ENCODE measurements at places on chromosomes 11 and 22.

- DNase-seq = no peak
These were observed 110.2 kb downstream of the ANO3 start for GRCh38 chr11:26442131-26442530.

GRCh38 chr22:19204640-19205039, 26.1 kb upstream of the SLC25A1 start:
- DNase-seq = no peak

GRCh38 chr11:108929241-108929640, 264.4 kb downstream of the DDX10 start:
- no peak for DNase-seq

GRCh38 chr11:133202816-133203215, 329.5 kb downstream of the OPCML start:
- no peak for DNase-seq

DNA sequence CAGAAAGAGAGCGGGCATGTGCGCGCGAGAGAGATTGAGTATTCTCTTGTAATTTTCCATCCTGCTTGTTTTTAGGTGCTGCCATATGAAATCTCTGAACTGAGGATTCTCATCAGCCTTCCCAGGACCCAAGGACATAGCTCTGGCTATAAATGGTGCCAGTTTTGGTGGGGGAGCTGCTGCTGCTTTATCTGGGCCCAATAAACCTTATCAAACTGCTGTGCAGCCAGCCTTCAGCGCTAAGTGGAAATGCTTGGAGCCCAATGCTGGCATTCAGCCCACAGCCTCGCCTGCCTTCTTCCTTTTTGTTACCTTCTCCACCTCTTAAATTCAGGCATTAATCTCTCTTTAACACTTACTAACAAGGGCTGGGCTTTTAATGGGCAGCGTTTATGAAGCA, 2.4 kb upstream of the ZBTB16 start:
- DNase-seq = no peak

GRCh38 chr11:82796998-82797961, 63.6 kb upstream of the FAM181B start:
- no peak for DNase-seq

DNA sequence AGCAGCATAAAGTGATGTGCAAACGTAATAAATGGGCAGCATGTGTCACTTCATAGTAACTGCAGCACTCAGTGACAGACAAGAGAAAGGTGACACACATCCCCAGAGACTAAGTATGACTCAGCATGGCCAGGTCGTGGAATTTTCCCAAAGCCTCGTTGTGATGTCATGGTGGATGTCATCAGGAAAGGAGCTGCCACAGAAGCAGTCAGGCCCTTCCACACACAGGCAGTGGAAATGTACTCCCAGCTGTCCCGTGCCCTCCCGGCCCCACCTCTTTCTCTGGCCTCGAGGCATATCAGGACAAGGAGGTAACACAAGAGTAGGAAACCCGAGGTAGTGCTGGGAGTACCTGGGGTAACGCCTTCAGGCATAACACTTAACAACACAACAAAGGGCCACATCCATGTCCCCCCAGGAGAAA, 8.1 kb downstream of the PC start:
- DNase-seq = peak; percentile 16

- DNase-seq = no peak
These were observed 47.7 kb downstream of the LRFN4 start for GRCh38 chr11:66904561-66904960.

DNA sequence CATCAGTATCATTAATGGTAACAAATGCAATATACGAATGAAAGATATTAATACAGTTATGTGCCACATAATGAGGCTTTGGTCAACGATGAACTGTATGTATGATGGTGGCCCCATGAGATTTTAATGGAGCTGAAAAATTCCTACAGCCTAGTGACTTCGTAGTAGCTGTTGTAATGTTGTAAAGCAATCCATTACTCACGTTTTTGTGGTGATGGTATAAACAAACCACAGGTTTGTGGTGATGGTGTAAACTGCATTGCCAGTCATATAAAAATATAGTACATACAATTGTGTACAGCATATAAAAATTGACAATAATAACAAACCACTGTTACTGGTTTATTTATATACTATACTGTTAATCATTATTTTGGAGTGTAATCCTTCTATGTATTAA, 27.4 kb upstream of the GRIA4 start:
- DNase-seq = no peak

GRCh38 chr11:64539711-64540427, 51.2 kb upstream of the SLC22A12 start:
- no peak for DNase-seq

GRCh38 chr11:12282676-12283075, 94.7 kb upstream of the PARVA start:
- DNase-seq = no peak

GRCh38 chr11:111494040-111494439, 18.1 kb downstream of the BTG4 start:
- DNase-seq = no peak

GRCh38 chr11:733072-733471, 14.2 kb upstream of the TALDO1 start:
- DNase-seq = no peak

GRCh38 chr11:83691451-83691950, 405.3 kb upstream of the CCDC90B start:
- no peak for DNase-seq

- no peak for DNase-seq
These were observed 49.3 kb upstream of the THY1 start for GRCh38 chr11:119472186-119472855.

DNA sequence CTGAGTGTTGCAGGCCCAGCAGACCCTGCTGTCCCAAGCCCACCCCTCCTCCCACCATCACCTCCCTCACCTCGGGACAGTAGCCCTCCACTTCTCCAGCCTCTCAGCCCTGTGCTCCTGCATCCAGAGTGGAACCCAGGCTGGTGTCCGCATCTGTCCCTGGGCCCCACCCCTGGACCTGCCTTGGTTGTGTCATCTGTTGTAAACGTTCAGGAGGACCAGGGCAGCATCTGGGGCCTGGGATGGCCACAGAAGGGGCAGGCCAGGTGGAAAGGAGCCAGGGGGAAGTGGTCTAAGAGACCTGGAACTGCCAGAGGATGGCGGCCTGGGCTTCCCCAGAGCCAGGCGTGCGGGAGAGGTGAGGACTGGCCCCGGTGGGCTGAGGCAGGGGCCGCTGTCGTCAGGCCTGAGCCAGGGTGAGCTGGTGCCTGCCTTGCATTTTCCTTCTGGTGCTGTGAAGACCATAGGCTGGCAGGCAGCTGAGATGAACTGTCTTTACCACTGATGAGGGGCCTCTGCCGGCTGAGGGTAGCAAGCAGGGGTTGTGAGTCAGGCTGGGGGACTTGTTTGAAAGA, 26.1 kb upstream of the MGAT3 start:
- DNase-seq = no peak

DNA sequence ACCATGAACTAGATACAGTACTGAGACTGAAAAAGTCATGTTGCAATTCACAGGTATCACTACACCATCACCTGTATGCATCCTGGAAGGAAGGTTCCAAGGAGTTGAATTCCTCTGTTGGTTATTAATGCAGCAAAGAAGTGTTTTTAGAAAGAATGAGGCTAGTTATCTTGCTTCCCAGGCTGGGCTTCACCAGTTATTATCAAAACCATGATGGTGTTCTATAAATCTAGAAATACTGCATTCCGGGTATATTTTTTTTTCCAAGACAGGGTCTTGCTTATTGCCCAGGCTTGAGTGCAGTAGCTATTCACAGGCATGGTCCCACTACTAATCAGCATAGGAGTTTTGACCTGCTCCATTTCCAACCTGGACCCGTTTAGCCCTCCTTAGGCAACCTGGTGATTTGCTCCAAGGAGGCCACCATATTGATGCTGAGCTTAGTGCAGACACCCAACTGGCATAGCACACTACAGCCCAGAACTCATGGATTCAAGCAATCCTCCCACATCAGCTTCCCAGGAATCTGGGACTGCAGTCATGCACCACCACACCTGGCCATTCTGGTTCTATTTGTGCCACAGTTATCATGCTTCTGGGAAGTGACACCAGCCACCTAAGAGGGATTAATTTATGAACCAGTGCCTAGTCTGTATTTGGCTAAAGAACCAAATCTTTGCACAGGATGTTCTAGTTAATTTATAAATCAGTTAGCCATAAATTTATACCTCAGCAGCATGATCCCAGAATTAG, 1.6 kb upstream of the MPEG1 start:
- no peak for DNase-seq

GRCh38 chr11:122668562-122669090, 13.1 kb downstream of the UBASH3B start:
- DNase-seq = no peak

GRCh38 chr11:114147375-114148012, 88.0 kb downstream of the ZBTB16 start:
- DNase-seq = no peak

DNA sequence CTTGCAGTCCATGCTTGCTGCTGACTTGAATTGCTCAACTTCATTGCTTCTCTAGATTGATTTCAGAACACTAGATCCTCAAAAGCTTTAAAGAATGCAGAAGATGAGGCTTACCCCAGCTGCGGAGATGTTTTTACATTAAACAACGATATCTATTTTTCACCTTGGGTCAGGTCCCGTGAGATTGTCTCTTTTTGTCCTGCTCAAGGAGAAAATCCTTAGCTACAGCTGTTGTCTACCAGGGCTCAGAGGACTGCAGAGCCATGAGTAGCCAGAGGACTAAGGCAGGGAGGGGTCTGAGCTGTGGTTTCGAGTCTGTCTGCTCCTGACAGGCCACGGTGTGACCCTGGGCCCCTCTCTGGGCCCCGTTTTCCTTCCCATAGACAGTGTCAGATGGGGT, 51.4 kb downstream of the PKNOX2 start:
- DNase-seq = peak; percentile 22

GRCh38 chr11:17921659-17922415, 91.0 kb downstream of the SERGEF start:
- DNase-seq = peak; percentile 30

DNA sequence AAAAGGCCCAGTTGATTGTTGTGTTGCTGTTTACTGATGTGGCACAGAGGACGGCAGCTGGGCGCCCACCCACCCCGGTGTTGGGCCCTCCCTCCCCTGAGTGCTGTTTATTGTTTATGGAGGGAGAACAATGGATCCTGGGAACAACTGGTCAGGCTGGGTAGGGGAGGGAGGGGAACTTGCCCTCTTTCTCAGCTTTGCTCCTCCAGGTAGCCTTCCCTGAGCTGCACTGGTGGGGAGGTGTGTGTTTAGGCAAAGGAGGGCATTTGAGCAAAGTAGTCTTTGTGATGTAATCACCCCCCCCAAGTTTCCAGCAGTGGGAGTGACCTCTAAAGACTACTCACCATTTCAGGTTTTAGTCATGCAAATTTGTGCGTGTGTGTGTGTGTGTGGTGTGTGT, 1035.3 kb downstream of the NTM start:
- DNase-seq = no peak

GRCh38 chr11:71192629-71193028, 59.7 kb downstream of the SHANK2 start:
- no peak for DNase-seq

GRCh38 chr11:16211407-16211806, 144.9 kb downstream of the SOX6 start:
- no peak for DNase-seq

DNA sequence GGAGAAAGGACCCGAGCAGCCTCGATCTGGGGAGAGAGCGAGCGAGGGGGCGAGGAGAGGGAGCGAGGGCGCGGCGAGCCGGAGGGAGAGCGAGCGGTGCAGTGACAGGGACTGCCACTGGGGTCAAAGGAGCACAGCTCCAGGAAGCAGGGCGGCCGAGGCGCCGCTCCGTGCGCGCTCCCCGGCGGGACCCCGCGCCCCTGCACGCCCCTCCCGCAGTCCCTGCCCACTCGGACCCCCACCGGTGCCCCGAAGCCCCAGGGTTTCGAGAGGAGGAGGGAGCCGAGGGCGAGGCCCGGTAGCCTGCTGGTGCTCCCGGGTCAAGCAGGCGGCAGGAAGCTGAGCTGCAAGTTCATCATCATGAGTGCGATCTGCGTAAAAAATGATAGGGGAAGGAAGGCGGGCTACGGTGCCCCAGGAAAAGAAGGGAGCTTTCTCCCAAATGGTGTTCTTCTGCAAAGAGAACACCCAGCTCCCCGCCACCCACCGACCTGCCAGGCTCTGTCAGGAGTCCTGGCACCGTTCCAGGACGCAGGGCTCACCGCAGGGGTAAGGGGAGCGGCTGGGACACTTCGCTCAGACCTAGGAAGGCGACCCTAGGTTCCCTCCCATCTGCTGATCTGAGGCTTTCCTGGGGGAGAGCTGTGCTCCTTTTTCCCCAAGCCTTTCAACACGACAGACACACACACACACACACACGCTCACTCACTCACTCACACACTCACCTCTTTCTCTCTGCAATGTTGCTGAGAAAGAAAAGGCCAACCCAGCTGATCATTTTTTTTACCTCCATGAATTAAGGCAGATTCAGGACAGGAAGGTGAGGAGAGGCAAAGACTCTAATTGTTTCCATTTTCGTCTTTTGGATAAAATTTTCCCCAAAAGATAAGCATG, at the start of gene MPPED2:
Gene MPPED2 (minus strand): TSS at position 103 of the 894 bp plus-strand sequence. CDS start 5,980 bp downstream, outside the sequence.
- DNase-seq = peak; percentile 89

DNA sequence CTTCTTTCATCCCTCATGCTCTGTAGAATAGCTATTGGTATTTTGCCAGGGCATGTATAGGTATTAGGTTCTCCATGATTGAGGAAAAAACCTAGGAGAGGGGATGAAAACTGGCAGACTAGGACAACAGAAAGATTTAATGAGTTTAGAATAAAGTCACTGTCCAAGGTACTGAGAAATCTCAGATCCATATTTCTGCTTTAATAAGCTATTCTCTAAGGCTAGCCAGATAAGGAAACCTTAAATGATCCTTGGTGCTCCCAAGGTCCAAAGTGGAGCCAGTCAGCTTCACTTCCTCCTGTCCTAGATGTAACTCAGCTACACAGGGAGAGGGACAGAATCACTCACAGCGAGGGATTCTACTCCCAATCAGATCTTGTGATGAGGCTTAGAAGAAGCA, 13.7 kb upstream of the CSNK2A3 start:
- no peak for DNase-seq

- DNase-seq = no peak
These were observed 70.0 kb upstream of the FAT3 start for GRCh38 chr11:92154611-92155010.
